Retina (tissue), 1 donor: ENCODE measurements at places on chromosomes 11 and 22.

DNA sequence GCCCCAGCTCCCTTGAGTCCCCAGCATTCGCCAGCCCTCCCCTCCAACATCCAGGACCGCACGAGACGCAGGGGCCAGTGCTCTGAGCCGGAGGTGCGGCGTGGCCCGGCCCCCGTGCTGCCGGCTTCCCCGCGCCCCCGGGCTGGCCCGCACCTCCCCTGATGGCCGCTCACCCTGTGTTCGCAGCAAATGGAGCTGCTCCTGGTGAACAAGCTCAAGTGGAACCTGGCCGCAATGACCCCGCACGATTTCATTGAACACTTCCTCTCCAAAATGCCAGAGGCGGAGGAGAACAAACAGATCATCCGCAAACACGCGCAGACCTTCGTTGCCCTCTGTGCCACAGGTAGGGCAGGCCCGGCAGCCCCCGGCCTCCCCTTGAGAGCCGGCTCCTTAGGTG, 2.7 kb downstream of the CCND1 start:
- no peak for DNase-seq

- no peak for DNase-seq
Measured at GRCh38 chr22:46671824-46672432, 51.7 kb downstream of the GRAMD4 start.

GRCh38 chr11:103863497-103863896, 172.9 kb upstream of the DDI1 start:
- DNase-seq, result no peak

DNA sequence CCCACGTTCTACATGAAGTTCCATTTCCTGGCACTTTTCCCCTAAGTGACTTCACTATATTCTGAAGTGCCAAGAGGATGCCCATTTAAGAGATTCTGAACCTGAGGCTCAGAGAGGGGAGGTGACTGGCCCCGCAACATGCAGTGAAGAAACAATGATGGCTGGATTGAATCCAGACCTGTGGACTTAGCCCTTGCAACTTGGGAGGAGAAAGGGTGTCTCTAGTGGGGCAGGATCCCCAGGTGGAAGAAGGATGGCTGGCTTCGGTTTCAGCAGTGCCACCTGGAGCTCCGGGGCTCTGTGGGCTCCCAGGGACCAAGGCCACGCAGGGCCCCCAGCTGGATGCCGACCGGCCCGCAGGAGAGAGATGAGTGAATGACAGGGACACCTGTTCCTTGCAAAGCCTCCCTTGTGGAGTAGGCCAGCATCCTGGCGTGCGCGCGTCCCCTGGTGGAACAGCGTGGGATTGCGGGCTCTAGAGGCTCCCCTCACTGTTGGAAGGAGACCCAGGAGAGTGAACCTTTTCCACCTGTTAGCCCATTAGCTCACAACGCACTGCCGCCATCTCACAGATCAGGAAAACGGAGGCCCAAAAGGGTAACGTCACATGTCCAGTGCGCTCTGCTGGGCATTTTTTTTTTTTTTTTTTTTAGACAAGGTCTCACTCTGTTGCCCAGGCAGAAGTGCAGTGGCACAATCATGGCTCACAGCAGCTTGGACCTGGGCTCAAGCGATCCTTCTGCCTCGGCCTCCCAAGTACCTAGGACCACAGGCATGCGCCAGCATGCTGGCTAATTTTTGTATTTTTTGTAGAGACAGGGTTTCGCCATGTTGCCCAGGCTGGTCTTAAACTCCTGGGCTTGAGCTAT, 104.7 kb downstream of the KIAA1671 start:
- peak; percentile 81 for DNase-seq

- DNase-seq, result no peak
Measured at GRCh38 chr11:126363706-126364248, 8.3 kb downstream of the ST3GAL4 start.

DNA sequence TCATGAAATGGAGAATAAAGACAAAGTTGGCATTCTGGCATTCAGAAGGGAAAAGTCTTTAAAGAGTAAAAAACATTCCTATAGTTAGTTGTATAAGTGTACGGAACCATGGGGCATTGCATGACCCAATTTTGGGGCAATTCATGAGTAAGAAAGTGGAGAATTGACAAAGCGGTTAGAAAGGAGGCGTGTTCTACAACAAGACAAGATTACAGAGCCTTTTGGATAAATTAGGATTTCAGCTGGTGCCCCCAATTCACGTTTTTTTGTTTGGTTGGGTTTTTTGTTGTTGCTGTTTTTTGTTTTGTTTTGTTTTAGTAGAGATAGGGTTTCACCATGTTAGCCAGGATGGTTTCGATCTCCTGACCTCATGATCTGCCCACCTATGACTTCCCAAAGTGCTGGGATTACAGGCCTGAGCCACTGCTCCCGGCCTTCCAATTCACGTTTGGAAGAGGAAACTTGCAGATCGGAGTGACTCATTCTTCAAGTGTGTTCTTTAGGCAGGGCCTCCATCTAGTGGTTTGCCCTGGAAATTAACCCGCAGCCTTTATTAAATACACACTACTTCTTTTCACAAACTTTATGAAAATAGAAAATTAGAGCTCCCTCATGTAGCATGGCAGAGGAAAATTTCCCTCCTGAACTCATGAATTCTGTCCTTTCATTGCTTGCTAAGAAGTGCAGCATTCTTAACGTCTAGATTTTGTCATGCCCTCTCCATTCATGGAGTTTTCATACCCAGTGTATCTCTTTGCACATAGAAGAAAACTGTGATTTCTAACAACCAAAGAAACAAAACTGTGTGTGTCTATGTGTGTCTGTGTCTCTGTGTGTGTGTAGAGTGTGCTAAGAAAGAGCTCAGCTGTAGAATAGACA, 118.1 kb downstream of the BBOX1 start:
- peak; percentile 65 for DNase-seq

- DNase-seq, result peak; percentile 71
Measured at GRCh38 chr22:50260801-50261614, 475 bp downstream of the MAPK12 start.

DNA sequence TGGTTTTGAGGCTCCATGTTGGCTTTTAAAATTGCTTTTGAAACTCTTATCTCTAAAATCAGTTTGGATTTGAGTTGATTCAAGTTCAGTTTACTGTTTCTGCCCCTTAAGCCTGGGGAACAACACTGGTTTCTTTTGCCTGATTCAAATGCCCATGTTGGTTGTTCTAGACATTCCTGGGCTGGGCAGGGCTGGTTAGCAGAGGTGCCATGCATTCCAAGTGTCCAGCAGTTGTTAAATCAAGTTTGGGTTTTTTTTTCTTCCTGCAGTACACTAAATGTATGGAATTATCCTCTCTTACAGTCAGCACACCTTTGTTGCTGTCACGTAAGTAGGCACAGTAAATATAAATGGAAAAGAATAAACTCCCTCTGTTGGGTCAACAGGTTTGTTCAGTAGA, 67.2 kb upstream of the MTMR2 start:
- no peak for DNase-seq
